Activated CD4-positive, alpha-beta T cell treated with anti-CD3 and anti-CD28 coated beads, Interleukin-2, amount 50 U/mL, for 48 hours (primary cell): ENCODE measurements at places on chromosomes 2 and 18.

DNA sequence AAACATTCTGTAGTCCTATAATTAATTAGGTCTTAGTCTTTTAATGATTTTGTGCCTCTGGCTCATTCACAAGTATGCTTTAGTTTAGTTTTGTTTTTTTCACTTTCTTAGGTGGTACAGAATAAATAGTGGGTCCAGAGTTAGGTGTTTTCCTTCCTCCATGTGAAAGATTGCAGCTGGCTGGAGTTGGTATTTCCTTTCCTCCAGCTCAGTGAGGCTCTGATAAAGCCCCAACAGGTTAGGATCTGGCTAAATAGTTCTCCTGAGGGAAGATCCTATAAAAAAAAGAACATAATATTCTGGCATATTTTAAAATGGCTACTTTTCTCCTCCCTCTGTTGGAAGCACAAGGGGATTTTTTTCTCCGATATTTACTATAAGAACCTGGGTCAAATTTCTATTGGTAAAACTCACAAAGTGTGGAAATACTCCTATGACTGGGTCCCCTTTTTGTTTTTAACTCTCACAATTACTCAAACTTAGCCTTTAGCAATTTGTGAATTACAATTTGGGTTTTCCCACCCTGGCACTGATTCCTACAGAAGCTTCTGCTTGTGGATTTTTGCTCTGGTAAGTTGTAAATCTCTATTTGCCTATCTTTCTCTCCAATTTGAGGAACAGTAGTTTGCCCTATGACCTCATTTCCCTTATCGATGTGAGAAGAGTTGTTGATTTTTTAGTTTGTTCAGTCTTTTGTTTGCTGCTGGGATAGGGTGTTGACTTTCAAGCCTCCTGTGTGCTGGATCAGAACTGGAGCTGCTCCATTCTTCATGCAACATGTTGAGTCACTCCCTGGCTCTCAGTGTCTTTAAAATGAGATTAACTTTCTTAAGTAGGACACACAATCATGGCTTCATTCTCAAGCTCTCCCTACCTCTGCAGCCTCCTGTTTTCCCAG is 500.9 kb downstream of the RNF144A start:
- no peak for DNase-seq

- DNase-seq = no peak
Observed at GRCh38 chr18:40874233-40874632, 1080.8 kb upstream of the PIK3C3 start.

DNA sequence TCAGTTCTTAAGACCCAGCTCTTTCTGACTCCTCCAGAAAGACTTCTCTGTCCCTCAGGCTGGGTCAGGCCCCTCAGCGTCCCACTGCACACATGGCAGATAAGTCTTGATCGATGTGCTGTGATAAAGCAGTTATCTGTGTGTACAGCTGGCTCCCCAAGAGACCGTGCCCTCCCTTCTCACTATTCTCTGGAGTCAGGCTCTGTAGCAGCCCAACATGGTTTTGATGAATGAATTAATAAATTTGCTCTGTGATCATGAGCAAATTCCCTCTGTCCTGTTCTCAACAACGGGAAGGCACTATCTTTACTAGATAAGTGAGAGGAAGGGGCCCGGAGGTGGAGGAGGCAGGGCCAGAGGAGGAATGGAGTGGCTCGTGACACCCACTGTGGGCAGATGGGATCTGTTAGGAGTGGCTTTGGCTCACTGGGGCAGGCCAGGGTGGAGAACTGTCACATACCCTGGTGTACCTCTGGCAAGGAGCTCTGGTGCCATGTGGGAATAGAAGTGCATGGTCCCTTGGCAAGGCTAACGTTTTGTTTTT is 48.3 kb downstream of the ZFP36L2 start:
- no peak for DNase-seq

DNA sequence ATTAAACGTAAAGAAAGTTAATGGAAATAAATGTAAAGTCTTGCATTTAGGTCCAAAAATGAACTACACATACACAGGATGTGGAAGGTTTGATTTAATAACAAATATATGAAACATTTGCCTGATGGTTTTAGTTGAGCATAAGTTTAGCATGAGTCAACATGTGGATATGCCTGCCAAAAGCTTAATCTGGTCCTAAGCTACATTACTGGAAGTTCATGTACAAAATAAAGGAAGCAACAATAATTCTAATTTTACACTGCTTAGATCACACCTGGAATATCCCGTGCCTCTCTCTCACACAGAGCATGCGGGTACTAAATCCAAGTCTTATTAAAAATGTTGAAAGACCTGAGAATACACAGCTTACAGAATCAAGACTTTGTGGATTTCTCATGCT is 276.5 kb upstream of the NRP2 start:
- no peak for DNase-seq

- DNase-seq = no peak
Observed at GRCh38 chr2:18454692-18455235, 105.7 kb downstream of the RDH14 start.

DNA sequence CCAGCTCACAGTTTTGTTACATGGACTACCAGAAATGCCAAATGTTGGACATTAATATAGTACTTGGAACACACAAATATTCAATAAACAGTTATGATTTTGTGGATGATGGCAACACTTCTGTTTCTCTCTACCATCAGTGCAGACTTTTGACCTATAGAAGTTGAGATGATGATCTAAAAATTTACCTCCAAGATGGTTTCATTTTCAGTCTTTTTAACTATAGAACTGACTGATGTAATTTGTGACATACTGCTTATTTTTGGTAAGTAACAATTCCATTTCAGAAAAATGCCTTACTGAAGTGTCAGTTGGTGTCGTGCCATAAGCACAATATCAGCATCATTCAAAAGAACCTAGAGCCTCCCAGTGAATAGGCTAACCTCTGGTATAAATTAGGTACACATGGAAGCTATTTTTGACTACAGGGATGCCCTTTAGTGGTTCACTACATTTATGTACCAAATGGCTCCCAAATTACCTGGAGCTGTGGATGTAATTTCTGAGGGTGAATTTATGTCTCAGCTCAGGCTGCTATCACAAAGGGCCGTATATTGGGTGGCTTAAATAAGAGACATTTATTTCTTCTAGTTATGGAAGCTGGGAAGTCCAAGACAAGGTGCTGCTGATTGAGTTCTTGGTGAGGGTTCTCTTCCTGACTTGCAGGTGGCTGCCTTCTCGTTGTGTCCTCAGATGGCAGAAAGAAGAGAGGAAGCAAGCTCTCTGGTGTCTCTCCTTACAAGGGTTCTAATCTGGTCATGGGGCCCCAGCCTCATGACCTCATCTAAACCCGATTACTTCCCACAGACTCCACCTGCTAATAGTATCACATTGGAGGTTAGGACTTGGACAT is 66.5 kb downstream of the ALPK2 start:
- no peak for DNase-seq

DNA sequence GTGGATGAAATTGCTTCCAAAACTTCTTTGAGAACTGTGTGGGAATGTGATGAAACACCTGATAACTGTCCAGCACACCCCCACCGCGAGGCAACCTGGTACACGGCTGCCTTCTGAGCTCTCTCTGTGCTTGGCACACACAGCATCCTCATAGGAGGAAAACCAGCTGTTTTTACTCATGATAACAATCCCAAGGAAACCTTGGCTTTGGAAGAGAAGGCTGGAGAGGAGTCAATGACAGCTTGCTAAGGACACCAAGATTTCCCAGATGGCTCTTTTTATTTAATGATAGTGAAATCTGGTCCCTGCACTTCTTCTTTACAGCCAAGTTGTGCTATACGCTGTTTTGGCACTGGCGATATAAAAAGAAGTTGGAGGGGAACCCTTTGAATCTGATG is 232.5 kb upstream of the FN1 start:
- DNase-seq = no peak

GRCh38 chr2:169362118-169362893 is at the start of gene LRP2:
Gene LRP2, minus strand, starts transcription at chr2:169362534. Its CDS starts 135 bp downstream, at chr2:169362399.
- DNase-seq = peak; percentile 26

DNA sequence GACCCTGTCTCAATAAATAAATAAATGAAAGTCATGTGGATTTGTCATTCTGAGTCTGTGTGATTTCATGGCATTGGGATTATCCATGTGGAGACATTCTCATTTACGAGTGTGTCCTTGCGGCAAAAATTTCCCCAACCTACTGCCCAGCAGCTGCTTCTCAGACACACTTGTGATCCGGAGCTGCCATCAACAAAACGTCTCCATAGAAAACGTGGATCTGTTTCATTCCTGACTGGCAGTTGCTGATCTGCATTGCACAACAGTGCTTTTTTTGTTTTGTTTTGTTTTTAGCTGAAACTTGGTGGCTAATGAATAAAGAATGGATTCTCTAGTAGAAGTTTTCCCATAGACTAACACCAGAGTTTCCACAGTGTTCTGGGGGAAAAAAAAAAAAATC is 74.7 kb downstream of the TGIF1 start:
- DNase-seq = no peak

GRCh38 chr2:191010887-191011885 is 2.8 kb downstream of the STAT1 start:
- no peak for DNase-seq

DNA sequence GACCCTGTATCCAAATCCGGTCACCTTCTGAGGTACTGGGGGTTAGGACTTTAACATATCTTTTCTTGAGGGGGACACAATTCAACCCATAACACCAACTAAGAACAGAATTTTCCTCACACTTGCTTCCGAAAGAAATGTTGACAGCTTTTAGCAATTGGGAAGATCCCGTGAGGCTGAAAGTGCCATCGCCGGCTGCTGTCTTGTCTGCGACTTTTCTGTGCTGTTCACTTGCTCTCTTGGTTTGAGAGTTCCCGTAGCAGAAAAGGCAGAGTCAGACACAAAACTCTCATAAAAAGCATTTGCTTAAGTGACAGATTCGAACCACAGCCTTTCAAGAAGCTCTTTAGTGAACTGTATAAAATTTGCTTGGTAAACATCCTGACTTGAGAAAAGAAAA is 253.4 kb downstream of the ARHGAP15 start:
- no peak for DNase-seq

GRCh38 chr18:34494359-34494696 is 215.8 kb upstream of the DTNA start:
- DNase-seq = no peak

GRCh38 chr18:22114526-22115321 is 54.7 kb upstream of the GATA6 start:
- no peak for DNase-seq

DNA sequence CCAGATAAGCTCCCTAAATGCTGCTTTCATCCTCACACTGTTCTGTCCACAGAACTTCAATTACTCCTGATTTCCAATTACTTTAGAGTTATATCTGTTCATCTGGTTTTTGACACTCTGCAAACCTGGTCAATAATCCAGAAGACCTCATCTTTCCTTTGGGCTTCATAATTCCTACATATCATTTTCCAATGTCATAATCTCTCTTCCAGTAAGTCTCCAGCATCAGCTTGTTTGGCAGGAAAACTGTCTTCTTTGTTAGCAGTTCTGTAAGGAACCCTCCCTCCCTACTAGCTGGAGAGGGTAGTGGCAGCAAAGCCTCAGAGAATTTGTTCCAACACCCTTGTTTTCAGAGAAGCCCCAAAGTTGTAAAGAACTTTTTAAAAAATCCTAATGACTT is 11.9 kb upstream of the SLC14A1 start:
- DNase-seq = no peak

- no peak for DNase-seq
Observed at GRCh38 chr18:58748899-58749595, 77.8 kb downstream of the MALT1 start.

DNA sequence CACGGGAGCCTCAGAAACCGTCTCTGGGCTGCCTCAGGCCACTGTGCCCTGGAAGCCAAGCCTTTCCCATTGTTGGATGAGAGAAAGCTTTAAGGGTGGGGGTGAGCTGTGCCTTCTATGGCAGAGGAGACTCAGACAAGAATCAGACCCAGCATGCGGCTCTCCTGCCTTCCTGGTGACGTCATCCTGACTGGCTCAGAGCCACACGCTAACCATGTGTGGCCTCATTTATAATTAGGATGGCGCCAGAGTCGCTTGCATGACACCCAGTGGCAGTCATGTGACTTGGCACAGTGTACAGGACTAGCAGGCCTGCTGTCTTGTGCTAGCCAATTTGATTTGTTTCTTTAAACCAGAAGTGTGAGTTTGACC is 99.1 kb downstream of the SH3BP4 start:
- DNase-seq = no peak

DNA sequence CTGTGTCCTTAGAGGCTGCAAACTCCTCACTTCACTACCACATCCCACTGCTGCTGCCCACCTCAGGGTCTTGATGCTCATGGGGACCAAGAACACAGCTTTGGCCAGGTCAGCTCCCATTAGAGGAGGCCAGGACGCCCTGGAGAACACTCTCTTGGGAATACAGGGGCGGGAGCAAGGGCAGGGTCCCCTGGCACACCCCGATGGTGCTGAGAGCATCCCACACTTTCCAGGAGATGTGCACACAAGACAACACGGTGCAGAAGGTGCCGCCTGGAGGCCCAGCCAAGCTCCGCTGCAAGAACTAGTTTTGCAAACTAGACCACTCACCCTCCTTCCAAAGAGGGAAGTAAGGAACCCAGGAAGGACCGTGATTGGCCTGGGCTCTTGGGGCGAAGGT is 304.4 kb upstream of the SALL3 start:
- no peak for DNase-seq

GRCh38 chr2:26936855-26937254 is 33.6 kb upstream of the MAPRE3 start:
- no peak for DNase-seq

DNA sequence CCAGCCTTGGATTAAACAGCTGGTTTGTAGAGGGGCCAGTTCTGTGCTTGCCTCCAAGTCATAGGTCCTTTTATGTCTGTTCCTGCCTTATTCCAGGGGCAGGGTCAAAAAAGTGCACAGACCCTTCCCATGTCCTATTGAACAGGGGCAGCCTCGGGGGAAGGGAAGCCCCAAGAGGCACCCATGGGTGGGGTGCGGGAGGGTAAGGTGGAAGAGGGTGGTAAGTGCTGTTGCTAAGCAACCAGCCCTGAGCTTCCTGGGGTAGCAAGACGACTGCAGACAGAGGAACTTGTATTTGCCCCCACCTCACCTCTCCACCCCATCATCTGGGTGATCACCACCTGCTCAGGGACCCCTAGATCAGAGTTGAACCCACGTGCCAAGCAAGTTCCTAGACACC is 7.7 kb downstream of the DNMT3A start:
- DNase-seq = no peak

GRCh38 chr2:17375262-17375661 is 143.0 kb downstream of the RAD51AP2 start:
- no peak for DNase-seq

DNA sequence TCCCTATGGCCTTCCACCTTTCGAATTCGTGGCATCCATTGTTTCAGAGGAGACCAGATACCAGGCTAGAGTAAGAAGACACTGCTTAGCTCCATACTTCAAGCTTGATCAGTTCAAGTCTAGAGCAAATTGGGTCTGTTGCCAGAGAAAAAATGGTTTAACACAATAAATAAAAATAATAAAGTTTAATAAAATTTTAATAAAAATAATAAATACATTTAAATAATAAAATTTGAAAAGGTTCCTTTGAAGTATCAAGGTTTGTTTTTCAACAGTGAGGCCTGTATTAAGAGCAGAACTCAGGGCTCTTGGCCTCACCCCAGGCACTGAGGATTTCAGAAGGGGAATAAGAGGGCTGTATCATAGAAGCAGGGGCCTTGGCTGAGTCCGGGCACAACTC is 105.6 kb upstream of the REV1 start:
- no peak for DNase-seq
